ENCODE measurements at places on chromosomes 4 and X. TPM values are rescaled to one million over a fixed set of nuclear protein-coding genes. Genes with fewer than 3 reads are reported as not detected.

GRCh38 chrX:23694606-23695005 is 27.3 kb downstream of the PRDX4 start:
- DNase-seq = peak; percentile 56

DNA sequence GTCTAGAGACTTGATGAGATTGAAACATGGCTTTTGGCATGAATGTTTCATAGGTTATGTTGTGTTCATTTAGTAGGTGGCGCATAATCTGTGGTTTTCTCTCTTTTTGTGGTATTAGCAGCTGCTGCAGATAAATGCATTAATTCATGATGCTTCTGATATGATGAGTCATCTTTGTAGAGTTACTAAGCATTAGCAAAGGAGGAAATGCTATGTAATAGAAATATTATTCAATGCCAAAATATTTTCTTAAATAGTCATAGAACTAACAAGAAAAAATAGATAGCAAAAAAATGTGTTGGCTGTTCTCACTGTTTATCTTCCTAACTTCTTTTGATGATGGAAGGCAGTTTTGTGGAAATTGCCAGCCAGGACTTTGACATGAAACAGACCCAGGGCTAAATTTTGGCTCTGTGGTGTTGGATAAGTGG is 3.6 kb downstream of the ZXDB start:
- peak; percentile 76 for DNase-seq

- no peak for DNase-seq
These were observed 48.3 kb downstream of the STBD1 start for GRCh38 chr4:76354517-76355473.

DNA sequence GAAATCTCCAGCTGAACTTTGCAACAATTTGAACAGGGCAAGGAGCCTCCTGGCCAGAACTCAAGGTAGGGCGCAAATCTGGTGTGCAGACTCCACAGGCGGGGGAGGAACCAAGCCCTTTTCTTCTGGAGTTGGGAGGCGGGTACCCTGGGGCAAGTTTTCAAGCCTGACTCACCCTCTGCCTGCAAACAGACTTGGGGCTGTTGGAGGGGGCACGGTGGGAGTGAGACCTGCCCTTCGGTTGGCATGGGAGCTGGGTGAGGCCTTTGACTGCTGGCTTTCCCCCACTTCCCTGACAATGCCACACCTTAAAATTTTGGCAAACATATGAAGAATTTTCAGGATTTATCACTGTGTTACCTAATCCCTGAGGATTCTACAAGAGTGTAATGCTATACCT is 709.8 kb upstream of the DIAPH2 start:
- DNase-seq = no peak

DNA sequence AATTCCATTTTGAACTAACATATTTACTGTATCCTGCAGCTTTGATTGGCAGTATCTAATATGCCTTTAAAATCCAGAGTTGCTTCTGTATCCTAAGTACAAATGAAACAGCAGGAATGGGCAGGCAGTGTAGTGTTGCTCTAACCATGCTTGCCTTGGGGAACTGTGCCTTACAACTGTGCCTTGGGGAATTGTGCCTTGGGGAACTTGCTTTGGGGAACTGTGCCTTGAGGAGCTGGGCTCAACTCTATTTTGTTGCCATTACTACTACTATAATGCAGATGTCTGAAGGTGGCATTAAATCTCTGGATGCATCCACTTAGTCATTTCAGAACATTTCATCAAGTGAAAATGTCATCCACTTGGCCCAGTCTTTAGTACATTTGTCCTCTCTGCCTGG is 6.9 kb downstream of the CXCL3 start:
- no peak for DNase-seq

GRCh38 chr4:75908555-75908954 is 6.3 kb upstream of the PPEF2 start:
- DNase-seq = peak; percentile 38

DNA sequence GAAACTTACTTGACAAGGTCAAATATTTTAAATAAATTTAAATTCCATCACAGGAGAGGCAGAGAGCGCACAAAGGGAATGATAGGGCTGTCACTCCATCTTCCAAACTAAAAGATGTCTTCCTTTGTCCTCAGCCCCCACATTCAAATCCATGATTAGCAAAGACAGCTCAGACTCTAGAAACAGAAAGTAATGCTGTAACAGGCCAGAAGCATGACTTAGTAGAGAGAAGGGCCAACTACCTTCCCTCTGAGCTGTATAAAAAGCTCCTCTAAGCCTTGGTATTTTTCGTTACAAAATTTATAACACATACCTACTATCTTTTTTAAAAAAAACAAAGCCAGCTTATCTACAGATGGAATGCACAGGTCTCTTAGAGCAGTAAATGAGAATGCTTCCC is 207.4 kb downstream of the MAPK10 start:
- DNase-seq = no peak

Gene TIGD4
- total RNA-seq = under 0.01 TPM

Data from fibroblast of villous mesenchyme (primary cell).